ENCODE measurements at places on chromosomes 4 and X.

DNA sequence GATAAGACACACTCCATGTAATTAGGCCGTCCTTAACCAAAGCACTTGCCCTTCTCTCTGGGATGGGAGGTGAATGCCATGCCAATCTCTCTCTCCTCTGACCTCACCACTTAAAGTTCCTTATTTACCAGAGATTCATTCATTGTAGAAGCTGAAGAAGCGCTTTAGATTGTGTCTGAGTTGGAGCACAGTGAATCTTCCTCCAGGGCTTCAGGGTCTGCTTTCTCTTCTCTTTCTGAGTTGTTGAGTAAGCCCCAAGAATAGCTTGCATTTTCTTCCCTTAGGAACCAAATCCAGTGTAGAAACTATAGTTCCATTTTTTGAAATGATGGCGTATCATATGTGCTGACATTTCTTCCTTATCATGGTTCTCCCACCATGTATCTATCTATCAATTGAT lies 104.5 kb upstream of the MAML3 start:
- no peak for DNase-seq

GRCh38 chr4:38696697-38697096 lies 32.7 kb downstream of the KLF3 start:
- no peak for DNase-seq

DNA sequence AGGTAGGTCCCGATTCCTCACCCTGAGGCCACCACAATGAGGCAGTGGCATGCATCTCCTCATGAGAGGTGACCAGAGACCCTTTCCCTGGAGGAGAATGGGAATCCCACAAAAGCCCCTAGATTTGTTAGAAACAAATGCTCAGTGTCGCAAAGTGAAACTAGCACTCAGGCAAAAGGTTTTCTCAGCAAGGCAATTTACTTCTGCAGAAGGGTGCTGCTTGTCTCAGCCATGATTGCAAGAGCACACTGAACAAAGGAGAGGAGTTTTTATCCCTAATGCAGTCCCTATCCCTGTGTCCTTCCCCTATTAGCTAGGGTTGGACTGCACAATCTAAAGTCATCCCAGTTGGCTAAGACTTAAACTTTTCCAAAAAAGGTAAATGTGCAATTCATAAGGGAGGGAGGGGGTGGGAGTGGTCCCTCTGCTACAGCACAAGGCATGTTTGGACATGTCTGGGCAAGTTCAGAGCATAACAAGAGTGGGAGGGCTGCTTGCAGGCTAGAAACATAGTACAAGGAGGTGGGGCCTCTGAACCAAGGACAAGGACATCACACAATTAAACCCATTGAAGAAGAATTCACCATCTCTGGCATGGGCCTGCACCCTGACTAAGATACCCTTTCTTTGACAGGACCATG lies 185.3 kb downstream of the CCNG2 start:
- no peak for DNase-seq

DNA sequence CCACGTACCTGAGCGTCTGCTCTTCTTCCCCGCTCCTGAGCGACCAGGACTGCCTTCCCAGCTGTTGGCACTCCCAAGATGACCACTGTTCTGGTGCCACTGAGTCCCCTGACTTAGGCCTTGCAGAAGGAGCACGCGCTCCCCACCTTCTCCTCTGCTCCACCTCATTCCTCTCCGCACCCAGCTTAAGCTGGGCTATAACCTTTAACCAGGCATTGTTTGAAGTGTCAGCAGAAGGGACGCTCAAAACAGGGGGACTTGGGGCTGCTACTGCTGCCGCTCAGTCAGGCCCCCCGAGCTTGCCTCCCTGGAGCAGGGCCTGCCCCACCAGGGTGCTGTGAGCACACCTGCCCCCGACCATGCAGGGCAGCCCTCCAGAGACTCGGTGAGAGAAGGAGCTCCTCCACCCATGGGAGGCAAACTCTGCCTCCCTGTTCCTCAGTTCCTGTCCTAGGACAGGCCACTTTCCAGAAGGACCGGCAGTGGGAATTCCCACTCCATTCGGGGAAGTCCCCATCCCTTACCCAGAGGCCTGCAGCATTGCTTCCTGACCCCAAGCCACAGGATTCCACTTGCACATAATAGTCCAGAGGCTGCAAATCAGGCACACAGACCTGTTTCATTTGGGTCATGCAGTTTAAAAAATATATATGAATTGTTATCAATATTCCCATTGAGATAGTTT lies 99.7 kb upstream of the ENPP6 start:
- DNase-seq, result no peak

GRCh38 chr4:87669373-87669772 lies 19.3 kb downstream of the DMP1 start:
- DNase-seq, result no peak
